ENCODE measurements at places on chromosomes 1 and 21.

DNA sequence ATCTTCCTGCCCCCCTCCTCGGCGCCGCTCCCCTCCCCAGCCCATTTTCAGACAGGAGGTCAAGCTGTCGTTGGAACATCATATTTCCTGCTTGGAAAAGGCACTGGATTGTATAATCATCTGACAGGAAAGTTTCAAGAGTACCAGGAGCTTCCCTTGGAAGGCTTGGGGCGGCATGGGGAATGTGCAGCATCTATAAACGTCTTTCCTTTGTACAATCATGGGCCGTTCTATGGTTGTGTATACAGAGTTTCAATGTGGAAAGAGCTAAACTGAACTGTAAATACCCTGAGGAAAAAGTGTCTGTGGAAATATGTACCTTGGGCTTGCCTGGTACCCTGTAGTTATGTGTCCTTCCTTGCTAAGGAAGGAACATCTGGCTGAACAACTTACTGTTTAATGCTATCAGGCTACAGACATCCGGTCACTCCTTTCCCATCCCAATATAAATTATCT lies 368.1 kb upstream of the ADGRL2 start:
- no peak for DNase-seq

DNA sequence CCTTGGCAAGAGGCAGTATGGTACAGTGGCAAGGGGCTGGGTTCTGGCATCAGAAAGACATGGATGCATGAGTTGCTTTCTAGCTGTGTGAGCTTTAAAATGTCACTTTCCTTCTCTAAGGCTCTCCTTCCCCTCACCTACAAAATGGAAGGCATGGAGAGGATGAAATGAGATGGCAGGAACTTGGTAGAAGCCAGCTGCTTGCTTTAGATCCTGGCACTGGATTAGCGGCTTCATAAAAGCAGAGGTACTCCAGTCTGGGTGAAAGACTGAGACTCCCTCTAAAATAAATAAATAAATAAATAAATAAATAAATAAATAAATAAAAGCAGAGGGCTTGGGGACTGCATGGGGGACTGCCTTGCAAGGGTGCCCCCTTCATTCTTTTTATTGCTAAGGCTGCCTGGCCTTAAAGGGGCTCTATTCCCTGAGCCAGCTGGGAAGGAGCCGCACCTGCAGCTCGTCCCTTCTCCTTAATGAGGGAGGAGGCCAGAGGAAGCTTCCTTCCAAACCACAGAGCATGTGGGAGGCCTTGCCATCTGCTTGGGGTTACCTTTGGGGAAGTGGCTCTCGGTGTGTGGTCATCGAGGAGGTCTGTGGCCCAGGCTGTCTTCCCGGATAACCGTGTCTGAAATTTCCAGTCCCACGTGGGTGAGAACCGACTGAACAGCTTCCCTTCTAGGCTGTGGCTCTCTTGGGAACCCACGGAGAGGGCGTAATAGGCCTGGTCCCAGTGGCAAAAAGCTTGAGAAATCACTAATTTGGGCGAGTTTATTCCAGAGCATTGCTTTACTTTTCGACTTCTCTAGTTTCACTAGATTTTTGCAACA lies 2.0 kb upstream of the ATP13A2 start:
- DNase-seq = no peak

DNA sequence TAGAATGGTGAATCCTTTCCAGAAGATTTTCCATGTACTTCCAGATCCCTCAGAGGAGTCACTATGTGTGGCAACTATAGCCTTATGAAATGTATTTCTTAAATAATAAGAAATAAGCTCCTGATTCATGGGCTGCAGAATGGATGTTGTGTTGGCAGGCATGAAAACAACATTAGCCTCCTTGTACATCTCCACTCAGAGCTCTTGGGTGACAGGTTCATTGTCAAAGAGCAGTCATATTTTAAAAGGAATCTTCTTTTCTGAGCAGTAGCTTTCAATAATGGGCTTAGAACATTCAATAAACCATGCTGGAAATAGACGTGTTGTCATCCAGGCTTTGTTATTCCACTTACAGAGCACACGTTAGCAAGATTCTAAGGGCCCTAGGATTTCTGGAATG lies 96.6 kb downstream of the CDC7 start:
- no peak for DNase-seq

- no peak for DNase-seq
These were observed 58.1 kb downstream of the RPAP2 start for GRCh38 chr1:92356956-92357355.

DNA sequence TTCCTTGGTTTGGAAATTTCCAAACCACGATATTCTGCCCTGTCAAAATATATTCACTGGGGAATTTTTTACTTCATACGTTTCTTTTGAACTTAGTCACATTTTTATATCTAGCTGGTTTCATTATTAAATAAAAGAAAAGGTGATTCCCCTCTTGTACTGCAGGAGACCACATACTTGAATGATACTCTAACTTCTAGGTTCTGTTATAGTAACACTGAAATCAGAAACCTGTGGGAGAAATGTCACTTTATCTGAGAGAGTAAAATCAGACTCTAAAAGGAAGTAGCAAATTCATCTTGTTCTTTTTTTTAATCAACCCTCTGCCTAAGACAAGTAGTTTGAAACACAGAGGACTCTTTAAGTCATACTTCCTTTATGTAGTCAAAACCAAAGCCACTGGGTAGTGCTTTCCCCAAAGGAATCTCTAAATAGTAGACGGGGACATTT lies 34.4 kb downstream of the MRPL39 start:
- no peak for DNase-seq

DNA sequence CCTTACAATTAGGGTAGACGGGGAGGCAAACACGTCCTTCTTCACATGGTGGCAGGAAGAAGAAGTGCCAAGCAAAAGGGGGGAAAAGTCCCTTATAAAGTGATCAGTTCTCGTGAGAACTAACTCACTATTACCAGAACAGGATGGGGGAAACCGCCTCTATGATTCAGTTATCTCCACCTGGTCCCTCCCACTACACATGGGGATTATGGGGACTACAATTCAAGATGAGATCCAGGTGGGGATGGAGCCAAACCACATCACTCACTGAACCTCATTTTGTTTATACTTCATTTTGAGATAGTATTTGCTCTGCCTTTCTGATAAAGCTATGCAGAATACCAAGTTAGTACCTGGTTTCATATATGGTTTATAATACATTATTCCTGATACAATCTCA lies 26.5 kb downstream of the APP start:
- no peak for DNase-seq

DNA sequence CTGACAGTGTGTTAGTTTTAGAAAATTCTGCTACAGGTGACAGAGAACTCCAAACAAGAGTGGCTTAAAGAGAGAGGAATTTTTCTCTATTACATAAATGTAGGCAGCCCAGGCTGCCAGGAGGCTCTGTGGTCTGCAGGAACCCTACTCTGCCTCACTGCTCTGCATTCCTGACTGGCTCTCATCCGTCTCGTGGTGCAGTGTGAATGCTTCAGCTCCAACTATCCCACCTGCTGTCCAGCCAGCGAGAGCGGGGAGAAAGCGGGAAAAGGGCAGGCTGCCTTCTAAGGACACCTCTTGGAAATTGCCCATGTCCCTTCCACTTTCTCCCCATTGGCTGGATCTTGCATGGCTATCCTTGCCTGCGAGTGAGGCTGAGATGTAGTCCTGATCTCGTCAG lies 131.3 kb downstream of the PEX14 start:
- DNase-seq = no peak

GRCh38 chr1:41917835-41918449 lies 780 bp downstream of the HIVEP3 start:
- DNase-seq = peak; percentile 14

GRCh38 chr1:68199603-68200002 lies 32.7 kb downstream of the WLS start:
- DNase-seq = no peak

GRCh38 chr1:63533931-63534330 lies 10.6 kb downstream of the EFCAB7 start:
- no peak for DNase-seq

GRCh38 chr1:205199931-205200299 lies 11.6 kb downstream of the DSTYK start:
- DNase-seq = no peak

DNA sequence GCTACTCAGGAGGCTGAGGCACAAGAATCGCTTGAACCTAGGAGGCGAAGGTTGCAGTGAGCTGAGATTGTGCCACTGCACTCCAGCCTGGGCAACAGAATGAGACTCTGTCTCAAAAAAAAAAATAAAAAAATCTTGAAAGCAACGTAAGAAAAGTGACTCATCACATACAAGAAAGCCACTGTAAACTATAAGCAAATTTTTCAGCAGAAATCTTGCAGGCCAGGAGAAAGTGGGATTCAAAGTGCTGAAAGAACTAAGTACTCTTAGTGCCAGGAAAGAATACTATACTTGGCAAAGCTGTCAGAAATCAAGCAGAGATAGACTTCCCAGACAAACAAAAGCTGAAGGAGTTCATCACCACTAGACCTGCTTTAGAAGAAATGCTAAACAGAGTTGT lies 4.4 kb upstream of the HMGN1 start:
- DNase-seq = no peak

- no peak for DNase-seq
These were observed 36.2 kb downstream of the B3GALNT2 start for GRCh38 chr1:235468004-235468403.

DNA sequence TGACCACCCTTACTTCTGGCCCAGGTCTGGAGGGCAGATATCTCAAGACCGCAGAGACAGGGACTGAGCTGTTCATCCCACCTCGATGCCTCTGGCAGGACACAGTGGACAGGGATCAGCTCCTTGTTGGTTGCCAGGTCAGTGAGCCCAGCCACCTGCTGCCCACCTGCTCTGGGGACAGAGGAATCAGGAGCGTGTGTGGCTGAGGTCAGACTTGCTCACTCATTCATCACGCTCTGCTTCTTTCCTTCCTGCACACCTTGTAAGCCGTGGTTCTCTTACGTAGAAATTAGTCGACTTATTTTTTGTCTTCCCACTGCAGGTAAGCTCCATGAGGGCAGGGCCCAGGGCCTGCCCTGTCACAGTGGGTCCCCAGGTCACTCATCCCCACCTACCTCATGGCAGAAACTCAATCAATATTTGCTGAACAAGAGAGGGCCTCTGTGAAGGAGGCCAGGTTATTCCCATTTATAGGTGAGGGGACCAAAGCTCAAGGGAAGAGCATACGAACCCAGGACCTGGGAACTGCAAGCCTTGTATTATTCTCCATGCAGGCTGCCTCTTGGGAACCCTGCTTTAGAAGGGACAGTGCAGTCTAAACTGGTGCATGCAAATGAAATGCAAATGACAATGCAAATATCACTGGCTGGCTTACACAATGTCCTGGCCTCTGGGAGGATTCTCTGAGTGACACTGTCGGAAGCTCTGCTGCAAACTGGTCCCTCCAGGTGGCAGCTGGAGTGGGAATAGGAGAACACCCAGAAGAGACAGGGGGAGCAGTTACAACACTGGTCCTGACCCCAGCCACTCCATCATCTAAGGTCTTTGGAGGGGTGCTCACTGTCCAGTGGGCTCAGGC lies 58.4 kb upstream of the PAX7 start:
- DNase-seq = no peak

- DNase-seq = no peak
These were observed 28.0 kb downstream of the NOL9 start for GRCh38 chr1:6526316-6526715.

DNA sequence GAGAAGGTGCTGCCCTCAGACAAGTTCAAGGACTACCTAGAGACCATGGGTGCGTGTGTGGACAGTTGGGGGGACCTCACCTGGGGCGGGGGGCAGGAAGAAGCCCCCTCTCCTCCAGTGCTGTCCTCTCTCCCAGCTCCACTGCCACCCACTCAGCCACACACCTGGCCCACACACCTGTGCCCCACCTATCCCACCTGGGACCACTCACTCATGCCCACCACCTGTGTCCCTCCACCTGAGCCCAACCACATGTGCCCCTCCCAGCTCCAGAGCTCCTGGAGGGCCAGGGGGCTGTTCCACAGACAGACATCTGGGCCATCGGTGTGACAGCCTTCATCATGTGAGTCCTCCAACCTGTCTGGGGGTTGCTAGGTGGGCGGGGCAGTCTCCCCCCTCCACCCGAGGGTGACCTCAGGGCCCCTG lies 29.0 kb downstream of the TRIM11 start:
- no peak for DNase-seq

- DNase-seq = no peak
These were observed 34.8 kb upstream of the ADARB1 start for GRCh38 chr21:45039317-45040156.

DNA sequence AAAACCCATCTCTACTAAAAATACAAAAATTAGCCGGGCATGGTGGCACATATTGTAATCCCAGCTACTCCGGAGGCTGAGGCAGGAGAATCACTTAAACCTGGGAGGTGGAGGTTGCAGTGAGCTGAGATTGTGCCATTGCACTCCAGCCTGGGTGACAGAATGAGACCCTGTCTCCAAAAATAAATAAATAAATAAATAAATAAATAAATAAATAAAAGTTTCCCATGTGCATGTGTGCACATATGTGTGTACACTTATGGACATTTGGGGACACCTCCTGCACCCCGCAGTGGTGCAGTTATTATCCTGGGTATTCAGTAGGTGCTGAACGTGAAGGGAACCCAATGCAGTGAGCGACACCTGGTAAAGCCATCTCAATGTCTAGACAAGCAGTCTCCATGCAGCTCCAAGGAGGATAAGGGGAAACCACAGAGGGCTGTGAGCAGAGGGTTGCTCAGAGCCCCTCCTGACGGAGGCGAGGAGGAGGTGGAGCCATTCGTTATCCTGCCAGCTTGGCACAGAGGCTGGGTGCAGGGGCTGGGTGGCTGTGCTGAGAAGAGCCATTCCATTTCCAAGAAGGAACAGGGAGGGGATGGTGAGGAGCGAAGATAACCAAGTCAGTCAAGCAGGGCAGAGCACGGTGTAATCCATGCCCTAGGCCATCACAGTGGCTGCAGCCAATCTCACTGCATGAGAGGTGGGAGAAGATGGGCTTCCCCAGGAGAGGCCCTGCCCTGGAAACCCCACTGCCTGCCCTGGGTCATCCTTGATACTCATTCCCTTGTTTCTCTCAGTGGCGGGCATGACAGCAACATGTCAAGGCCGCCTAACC lies 25.6 kb downstream of the UBIAD1 start:
- no peak for DNase-seq

GRCh38 chr1:12430525-12430924 lies 187.5 kb downstream of the DHRS3 start:
- no peak for DNase-seq
